ENCODE measurements at places on chromosomes 4 and X. TPM values are rescaled to one million over a fixed set of nuclear protein-coding genes. Genes with fewer than 3 reads are reported as not detected.

BCLAF3 gene
- total RNA-seq = 3.3 TPM

CT45A10 gene
- total RNA-seq = not detected

LANCL3 gene
- 0.08 TPM for total RNA-seq

NPY5R gene
- 0.30 TPM for total RNA-seq

AFF2 gene
- total RNA-seq = 0.89 TPM

TRAPPC11 gene
- 22.2 TPM for total RNA-seq

GPRASP1 gene
- total RNA-seq = 18.6 TPM

GRCh38 chr4:53717064-53717549 lies 125.8 kb upstream of the LNX1 start:
- no peak overlapping the region for H3K27ac ChIP-seq
- no peaks in the 10 kb centered on the region for H3K4me1 ChIP-seq
- no peaks in the 10 kb centered on the region for H3K27me3 ChIP-seq

- H3K4me1 ChIP-seq = no peaks in the 10 kb centered on the region
- H3K27me3 ChIP-seq = no peaks in the 10 kb centered on the region
- no peak for DNase-seq
These were observed 78.2 kb upstream of the PRSS48 start for GRCh38 chr4:151198748-151199147.

DNA sequence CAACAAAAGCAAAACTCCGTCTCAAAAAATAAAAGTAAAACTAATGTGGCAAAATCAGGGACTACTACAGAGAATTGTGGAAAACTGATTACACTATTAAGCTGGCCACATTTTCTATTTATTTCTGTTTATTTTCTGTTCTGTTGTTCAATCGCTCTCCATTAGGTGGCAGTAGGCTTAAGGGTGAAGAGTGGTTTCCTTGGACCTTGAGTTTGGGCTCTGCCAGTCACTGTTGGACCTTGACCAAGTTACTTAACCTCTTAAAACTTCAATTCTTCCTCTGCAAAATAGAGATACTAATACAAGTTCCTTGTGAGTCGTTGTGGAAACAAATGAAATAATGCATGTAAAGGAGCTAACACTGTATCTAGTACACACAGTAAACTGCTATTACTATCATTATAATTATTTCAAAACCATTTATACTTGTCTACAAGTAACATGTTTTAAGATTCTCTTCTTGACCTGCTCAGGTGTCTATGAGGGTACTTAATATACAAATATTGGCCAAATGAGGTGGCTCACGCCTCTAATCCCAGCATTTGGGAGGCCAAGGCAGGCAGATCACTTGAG lies 15.2 kb downstream of the HSD17B11 start:
- H3K4me1 ChIP-seq = no peaks in the 10 kb centered on the region
- H3K4me3 ChIP-seq = no peak overlapping the region
- peaks cover 29% of the 10 kb centered on the region for H3K36me3 ChIP-seq
- DNase-seq = no peak

DNA sequence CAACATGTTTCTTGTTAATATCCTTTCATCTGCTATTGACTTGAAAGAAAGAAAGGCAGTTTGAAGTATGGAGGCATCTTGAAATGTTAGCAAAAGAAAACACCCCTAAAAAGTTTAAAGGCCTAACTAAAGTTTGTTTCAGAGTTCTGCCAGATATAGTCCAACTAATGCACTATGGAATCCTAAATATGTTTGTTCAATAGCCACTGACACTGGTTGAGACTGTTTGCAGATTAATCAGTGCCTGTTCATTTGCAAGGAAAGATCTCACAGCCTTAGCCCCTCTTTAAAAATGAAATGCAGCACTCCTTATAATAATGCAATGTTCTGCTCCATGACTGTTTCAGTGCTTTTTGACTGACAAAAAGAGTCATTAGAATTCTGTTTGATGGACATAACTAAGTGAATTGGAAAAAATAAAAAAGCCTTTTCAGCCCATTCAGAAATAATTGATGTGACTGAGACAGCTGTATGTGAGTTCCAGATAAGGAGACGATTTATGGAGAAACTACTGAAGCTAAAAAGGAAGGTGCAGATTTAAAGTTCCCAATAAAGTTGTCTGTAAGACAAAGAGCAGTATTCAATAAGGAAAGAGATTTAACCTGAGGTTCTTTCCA lies 192.0 kb downstream of the PCDH7 start:
- DNase-seq = no peak
- H3K27me3 ChIP-seq = no peaks in the 10 kb centered on the region
- H3K4me1 ChIP-seq = no peaks in the 10 kb centered on the region
- no peaks in the 10 kb centered on the region for H3K36me3 ChIP-seq
- no peak overlapping the region for H3K4me3 ChIP-seq
- no peak overlapping the region for H3K27ac ChIP-seq

- no peaks in the 10 kb centered on the region for H3K4me1 ChIP-seq
- no peak overlapping the region for H3K4me3 ChIP-seq
- no peaks in the 10 kb centered on the region for H3K36me3 ChIP-seq
- no peak for DNase-seq
These were observed 7.7 kb upstream of the CSTF2 start for GRCh38 chrX:100812216-100813158.

All from right atrium auricular region (tissue), 2 donors.